ENCODE measurements at places on chromosomes 11 and 22.

GRCh38 chr22:47328550-47329243 lies 566.2 kb downstream of the TBC1D22A start:
- DNase-seq = no peak

GRCh38 chr22:50167689-50168489 lies 2.6 kb upstream of the PANX2 start:
- no peak for DNase-seq

DNA sequence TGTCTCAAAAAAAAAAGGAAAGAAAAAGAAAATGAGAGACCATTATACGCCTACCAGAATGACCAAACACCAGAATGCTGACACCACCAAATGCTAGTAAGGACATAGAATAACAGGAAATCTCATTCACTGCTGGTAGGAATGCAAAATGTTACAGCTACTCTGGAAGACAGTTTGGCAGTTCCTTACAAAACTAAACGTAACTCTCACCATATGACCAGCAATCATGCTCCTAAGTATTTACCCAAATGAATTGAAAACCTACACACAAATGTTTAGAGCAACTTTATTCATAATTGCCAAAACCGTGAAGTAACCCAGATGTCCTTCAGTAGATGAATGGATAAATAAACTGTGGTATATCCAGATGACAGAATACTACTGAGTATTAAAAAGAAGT lies 7.2 kb downstream of the CHKA start:
- no peak for DNase-seq

DNA sequence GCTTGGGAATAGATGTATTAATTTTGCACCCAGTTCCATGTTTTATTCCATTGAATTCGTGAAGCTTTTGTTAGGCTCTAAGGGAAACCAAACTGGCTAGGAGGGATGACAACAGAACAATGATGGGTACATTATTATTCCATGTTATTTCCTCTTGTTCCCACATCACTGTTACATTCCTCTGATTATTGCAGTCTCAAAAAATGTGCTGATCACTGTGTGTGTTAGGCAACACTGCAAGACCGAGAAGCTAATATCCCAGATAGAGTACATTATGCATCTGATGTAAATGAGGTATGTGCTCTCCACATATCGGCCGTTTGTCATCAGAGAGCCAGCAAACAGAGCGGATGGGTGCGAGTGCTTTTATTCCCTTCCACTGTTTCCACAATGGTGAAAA lies 327.9 kb downstream of the SOX6 start:
- no peak for DNase-seq

DNA sequence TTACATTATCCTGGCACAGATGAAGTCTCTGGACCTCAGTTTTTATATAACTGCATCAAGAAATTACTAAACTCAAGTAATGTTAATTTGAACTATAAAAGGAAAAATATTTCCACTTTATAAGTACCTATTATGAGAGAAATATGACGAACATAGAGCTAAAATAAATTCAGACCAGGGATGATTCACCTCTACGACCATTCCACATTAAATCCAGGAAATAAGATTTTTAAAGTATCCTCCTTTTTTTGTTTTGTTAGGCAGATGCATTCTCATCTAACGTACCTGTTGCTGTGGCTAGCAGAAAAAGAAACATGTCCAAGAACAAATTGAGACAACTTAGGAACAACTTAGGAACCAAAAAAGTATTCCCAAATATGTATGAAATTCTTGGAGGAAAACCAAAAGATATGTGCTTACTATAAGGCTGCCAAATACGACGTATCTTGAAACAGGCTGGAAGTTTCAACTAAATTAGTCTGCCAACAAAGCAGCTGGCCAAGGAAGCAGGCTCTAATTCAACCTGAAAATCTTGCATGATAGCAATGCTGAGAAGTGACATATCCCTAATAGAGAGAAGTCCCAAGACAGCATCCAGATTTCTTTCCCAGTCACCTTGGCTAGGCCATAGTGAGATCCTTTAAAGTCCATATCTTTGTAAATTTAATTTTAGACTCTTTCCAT lies 15.7 kb downstream of the SPTY2D1 start:
- no peak for DNase-seq

DNA sequence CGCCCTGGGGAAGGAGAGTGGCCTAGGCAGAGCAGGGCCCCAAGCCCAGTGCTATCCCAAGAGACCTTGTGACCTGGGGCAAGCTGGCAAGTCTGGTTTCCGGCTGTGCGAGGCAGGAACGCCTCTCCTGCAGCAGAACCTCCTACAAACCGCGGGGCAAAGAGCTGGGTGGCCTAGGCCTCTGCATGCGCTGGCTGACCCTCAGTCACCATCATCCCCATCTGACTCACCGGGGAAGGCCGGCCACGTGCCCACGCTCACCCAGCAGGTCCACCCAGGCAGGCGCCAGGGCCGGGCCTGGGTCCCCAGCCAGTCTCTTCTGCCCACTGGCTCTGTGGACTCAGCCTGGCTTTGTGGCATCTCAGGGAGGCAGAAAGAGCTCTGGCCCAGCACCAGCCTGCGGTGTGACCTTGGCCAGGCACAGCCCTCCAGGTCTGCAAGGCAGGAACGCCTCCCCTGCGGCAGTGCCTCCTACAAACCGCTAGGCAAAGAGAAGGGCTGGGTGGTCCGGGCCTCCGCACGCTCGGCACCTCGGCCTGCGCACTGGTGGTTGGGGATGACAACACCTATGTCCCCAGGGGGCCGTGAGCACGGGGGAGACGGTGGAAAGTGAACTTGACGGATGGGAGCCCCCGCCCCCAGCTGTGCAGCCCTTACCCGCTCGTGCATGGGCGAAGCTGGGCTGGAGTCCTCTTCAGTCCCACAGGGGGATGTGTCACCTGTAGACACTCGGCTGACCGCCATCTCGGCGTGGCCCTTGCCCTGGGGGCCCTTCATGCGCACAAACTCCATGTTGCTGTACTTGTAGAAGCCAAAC lies 38.2 kb downstream of the KIAA0930 start:
- DNase-seq = no peak

GRCh38 chr11:6653656-6654055 lies 2.0 kb downstream of the DCHS1 start:
- DNase-seq = no peak

GRCh38 chr11:12629601-12630313 lies 44.5 kb upstream of the TEAD1 start:
- DNase-seq = no peak

GRCh38 chr11:42175203-42175602 lies 715.8 kb upstream of the LRRC4C start:
- DNase-seq = no peak

DNA sequence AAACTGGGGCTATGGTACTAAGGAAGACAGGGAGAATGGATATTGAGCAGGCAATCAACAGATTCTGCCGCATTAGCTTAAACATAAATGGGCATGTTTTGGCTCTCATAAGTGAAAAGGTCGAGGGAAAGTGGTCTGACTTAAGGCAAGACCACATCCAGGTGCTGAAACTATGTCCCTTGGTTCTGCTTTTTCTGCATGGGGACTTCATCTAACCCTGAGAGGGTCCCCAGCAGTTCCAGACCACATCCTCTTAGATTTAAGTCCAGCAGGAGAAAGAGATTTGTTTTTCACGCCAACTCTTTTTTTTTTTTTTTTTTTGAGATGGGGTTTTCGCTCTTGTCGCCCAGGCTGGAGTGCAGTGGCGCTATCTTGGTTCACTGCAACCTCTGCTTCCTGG lies 5.5 kb downstream of the RPS6KA4 start:
- DNase-seq = no peak

DNA sequence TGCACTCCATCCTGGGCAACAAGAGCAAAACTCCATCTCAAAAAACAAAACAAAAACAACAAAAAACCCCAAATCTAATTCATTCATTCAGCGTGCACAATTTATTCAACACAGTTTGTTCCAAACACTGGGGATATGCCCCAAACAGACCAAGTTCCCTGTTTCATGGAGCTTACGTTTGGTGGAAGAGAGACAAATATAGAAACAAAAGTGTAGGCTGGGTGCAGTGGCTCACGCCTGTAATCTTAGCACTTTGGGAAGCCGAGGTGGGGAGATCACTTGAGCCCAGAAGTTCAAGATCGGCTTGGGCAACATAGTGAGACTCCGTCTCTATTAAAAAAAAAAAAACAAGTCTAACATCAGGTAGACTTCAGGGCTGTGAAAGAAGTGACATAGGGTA lies 52.4 kb downstream of the PTPRJ start:
- DNase-seq = no peak

- DNase-seq = no peak
Measured at GRCh38 chr11:93817426-93818348, 32.7 kb downstream of the VSTM5 start.

All from NCI-H510A (cell line).